CD4-positive, CD25-positive, alpha-beta regulatory T cell (primary cell): ENCODE measurements at places on chromosomes 12 and 14. TPM values are rescaled to one million over a fixed set of nuclear protein-coding genes. Genes with fewer than 3 reads are reported as not detected.

IL31 gene
- not detected for total RNA-seq

TAS2R14 gene
- 2.5 TPM for total RNA-seq

GPX2 gene
- total RNA-seq: not detected

KRT6C gene
- total RNA-seq: not detected

GRCh38 chr14:69012256-69012953 lies 33.3 kb upstream of the ACTN1 start:
- no peaks in the 10 kb centered on the region for H3K4me1 ChIP-seq
- no peak overlapping the region for H3K4me3 ChIP-seq
- no peaks in the 10 kb centered on the region for H3K27me3 ChIP-seq
- no peak overlapping the region for H3K27ac ChIP-seq
- DNase-seq: no peak

- no peak overlapping the region for H3K27ac ChIP-seq
- no peak overlapping the region for H3K4me3 ChIP-seq
These were observed 46.0 kb downstream of the ITPR2 start for GRCh38 chr12:26786865-26787514.

DNA sequence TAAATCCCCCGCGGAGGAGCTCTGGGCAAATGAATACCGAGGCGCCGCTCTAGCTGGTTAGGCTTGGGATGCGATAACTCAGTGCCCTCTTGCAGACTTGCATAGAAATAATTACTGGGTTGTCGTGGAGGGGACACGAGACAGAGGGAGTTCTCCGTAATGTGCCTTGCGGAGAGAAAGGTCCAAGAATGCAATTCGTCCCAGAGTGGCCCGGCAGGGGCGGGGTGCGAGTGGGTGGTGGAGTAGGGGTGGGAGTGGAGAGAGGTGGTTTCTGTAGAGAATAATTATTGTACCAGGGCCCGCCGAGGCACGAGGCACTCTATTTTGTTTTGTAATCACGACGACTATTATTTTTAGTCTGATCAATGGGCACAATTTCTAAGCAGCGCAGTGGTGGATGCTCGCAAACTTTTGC lies 2.5 kb upstream of the TBX5 start:
- no peak overlapping the region for H3K4me3 ChIP-seq
- no peak overlapping the region for H3K27ac ChIP-seq
- DNase-seq: no peak
- no peaks in the 10 kb centered on the region for H3K4me1 ChIP-seq
- H3K27me3 ChIP-seq: peaks cover 43% of the 10 kb centered on the region

- H3K27me3 ChIP-seq: no peaks in the 10 kb centered on the region
- no peak for DNase-seq
- no peaks in the 10 kb centered on the region for H3K36me3 ChIP-seq
- no peak overlapping the region for H3K27ac ChIP-seq
These were observed 105.1 kb downstream of the SINHCAF start for GRCh38 chr12:31220633-31221550.

GRCh38 chr14:104131968-104132732 lies 6.2 kb upstream of the KIF26A start:
- peaks cover 3% of the 10 kb centered on the region for H3K4me1 ChIP-seq
- no peak for DNase-seq
- H3K27ac ChIP-seq: no peak overlapping the region
- H3K4me3 ChIP-seq: no peak overlapping the region
- H3K36me3 ChIP-seq: no peaks in the 10 kb centered on the region

- no peaks in the 10 kb centered on the region for H3K27me3 ChIP-seq
- peak overlapping the region; percentile 30 for H3K4me3 ChIP-seq
- H3K4me1 ChIP-seq: peaks cover 78% of the 10 kb centered on the region
- DNase-seq: no peak
These were observed 20.9 kb downstream of the RASSF3 start for GRCh38 chr12:64631197-64631596.

- H3K36me3 ChIP-seq: no peaks in the 10 kb centered on the region
- H3K27ac ChIP-seq: no peak within 1 kb of the TSS
- H3K4me3 ChIP-seq: no peak within 1 kb of the TSS
- no peak for DNase-seq
- no peaks in the 10 kb centered on the region for H3K27me3 ChIP-seq
These were observed at the start of gene DCN for GRCh38 chr12:91182636-91183455. TSS of gene DCN (minus strand) at chr12:91182817. CDS start at chr12:91178552, 4,265 bp downstream.
